ENCODE measurements at places on chromosomes 4 and X. TPM values are rescaled to one million over a fixed set of nuclear protein-coding genes. Genes with fewer than 3 reads are reported as not detected.
A peak's percentile ranks its signal among the peaks of the same experiment; 100 is the strongest.

- H3K27me3 ChIP-seq = peaks cover 2% of the 10 kb centered on the region
- no peak overlapping the region for H3K4me3 ChIP-seq
- H3K4me1 ChIP-seq = peaks cover 5% of the 10 kb centered on the region
- H3K36me3 ChIP-seq = no peaks in the 10 kb centered on the region
- no peak overlapping the region for H3K27ac ChIP-seq
These were observed 95.5 kb upstream of the KLHL13 start for GRCh38 chrX:118211891-118212816.

DNA sequence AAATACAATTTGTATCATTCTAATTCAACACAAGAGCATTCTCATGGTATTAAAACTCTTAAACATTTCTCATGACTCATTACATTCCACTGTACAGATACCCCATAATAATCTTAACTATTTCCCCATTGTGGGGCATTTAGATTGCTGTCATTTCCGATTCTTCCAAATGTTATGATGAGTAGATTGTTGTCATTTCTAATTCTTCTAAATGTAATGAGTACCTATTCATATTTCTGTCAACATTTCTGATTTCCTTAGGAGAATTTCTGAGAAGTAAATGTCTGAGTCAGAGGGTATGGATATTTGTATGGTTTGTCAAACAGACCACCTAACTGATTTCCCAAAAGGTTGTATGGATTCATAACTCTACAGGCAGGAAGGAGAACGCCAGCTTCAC, 8.3 kb downstream of the S100G start:
- H3K36me3 ChIP-seq = peaks cover 11% of the 10 kb centered on the region
- no peak overlapping the region for H3K4me3 ChIP-seq
- peaks cover 2% of the 10 kb centered on the region for H3K27me3 ChIP-seq
- no peak for DNase-seq

DNA sequence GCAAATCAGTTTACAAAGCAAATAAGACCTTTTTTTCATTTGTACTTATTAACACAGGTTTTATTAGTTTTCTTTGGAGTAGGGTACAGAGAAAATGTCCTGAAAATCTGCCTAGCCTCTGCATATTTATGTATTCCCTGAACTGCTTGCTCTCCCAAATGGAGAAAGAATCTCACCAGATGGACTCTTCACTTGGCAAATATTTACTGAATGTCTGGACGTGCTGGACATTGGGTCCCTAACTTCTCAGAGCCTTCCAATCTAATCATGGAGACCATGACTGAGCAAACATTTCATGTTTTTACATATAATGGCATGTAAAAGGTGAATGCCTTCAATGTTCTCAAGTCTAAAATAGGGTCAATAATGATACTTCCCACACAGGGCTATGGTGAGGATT, 126.0 kb downstream of the CHRDL1 start:
- no peak overlapping the region for H3K27ac ChIP-seq
- H3K4me1 ChIP-seq = peaks cover 3% of the 10 kb centered on the region
- no peaks in the 10 kb centered on the region for H3K27me3 ChIP-seq

DNA sequence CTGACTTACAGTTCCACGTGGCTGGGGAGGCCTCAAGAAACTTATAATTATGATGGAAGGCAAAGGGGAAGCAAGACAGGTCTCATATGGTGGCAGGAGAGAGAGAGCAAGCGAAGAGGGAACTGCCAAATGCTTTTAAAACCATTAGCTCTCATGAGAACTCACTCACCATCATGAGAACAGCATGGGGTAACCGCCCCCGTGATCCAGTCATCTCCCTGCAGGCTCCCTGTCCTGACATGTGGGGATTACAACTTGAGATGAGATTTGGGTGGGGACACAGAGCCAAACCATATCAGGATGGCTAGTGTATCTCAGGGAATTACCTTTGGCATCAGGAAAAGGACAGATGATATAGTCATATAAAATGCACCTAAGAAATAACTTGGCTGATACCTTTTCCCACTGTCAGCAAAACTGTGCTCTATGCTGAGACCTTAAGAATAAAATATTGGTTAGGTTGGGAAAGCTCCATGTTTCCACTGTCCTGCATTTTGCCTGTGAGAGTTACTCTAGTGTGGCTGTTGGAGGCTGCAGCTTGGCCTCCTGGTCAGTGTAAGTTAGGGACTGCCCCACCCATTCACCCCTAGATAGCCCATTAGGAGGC, 110.3 kb downstream of the UCHL1 start:
- H3K27ac ChIP-seq = no peak overlapping the region
- peaks cover 63% of the 10 kb centered on the region for H3K4me1 ChIP-seq
- H3K4me3 ChIP-seq = no peak overlapping the region
- H3K36me3 ChIP-seq = peaks cover 34% of the 10 kb centered on the region

The WNK3 gene
- 12.5 TPM for total RNA-seq

GRCh38 chr4:23382879-23383278, 507.0 kb downstream of the PPARGC1A start:
- H3K27ac ChIP-seq = no peak overlapping the region
- no peak overlapping the region for H3K4me3 ChIP-seq
- no peaks in the 10 kb centered on the region for H3K27me3 ChIP-seq
- no peaks in the 10 kb centered on the region for H3K4me1 ChIP-seq
- no peak for DNase-seq

The CXCL3 gene
- total RNA-seq = 2.7 TPM

GRCh38 chr4:65943076-65943475, 272.8 kb upstream of the EPHA5 start:
- H3K27me3 ChIP-seq = no peaks in the 10 kb centered on the region
- no peak overlapping the region for H3K4me3 ChIP-seq
- H3K27ac ChIP-seq = no peak overlapping the region
- DNase-seq = peak; percentile 16
- no peaks in the 10 kb centered on the region for H3K4me1 ChIP-seq

GRCh38 chrX:95903975-95904374, 780.7 kb upstream of the DIAPH2 start:
- no peak overlapping the region for H3K4me3 ChIP-seq
- DNase-seq = no peak
- no peaks in the 10 kb centered on the region for H3K36me3 ChIP-seq

DNA sequence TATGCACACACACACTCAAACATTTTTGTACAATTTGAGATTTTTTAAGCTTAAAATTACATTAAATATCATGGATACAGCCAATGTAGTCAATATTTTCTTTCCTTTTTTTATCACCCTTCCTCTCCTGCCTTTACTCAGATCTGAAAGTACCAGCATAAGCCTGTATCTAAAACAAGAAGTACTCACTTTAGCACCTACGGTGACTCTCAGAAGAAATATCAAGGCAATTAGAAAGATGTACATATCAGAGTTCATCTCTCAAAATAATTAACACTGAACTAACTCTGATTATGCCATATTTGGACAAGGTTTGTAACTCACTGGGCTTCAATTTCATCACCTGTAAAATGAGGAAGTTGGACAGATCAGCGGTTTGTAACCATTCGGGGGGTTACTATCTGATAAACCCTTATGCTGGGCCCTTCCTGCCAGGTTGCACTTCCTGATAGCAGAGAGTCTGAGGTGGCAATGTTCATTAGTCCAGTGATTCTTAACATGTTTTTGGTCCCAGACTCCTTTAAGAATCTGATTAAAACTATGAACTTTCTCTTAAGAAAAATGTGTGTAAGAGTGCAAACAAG, 5.7 kb upstream of the GPR174 start:
- no peaks in the 10 kb centered on the region for H3K27me3 ChIP-seq
- no peaks in the 10 kb centered on the region for H3K4me1 ChIP-seq
- no peaks in the 10 kb centered on the region for H3K36me3 ChIP-seq
- H3K4me3 ChIP-seq = no peak overlapping the region
- DNase-seq = no peak

DNA sequence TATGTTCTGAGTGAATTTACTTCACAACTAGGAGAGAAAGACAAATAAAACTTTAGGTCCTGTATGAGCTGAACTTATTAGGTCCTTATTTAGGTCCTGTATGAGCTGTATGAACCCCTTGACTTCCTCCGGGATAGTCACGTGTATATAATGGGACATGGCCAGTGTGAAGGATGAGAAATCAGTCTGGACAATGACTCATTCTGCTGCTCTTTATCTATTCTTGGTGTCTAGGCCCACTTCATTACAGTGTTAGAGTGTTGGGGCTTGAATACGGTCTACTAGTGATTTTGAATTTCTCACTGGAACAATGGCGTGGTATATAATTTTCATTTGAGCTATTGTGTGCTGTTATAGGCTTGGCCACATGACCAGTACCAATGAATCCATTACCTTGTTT, 21.9 kb downstream of the STK26 start:
- H3K36me3 ChIP-seq = no peaks in the 10 kb centered on the region
- H3K4me1 ChIP-seq = peaks cover 18% of the 10 kb centered on the region
- no peak for DNase-seq
- H3K27ac ChIP-seq = peak overlapping the region; percentile 57

GRCh38 chr4:17490575-17491059, 21.3 kb downstream of the QDPR start:
- no peak for DNase-seq
- no peaks in the 10 kb centered on the region for H3K27me3 ChIP-seq
- peaks cover 14% of the 10 kb centered on the region for H3K36me3 ChIP-seq
- H3K4me3 ChIP-seq = no peak overlapping the region

GRCh38 chr4:105208561-105208960, 61.9 kb downstream of the TET2 start:
- no peak for DNase-seq
- H3K4me3 ChIP-seq = no peak overlapping the region
- no peaks in the 10 kb centered on the region for H3K36me3 ChIP-seq
- H3K4me1 ChIP-seq = no peaks in the 10 kb centered on the region
- no peaks in the 10 kb centered on the region for H3K27me3 ChIP-seq

DNA sequence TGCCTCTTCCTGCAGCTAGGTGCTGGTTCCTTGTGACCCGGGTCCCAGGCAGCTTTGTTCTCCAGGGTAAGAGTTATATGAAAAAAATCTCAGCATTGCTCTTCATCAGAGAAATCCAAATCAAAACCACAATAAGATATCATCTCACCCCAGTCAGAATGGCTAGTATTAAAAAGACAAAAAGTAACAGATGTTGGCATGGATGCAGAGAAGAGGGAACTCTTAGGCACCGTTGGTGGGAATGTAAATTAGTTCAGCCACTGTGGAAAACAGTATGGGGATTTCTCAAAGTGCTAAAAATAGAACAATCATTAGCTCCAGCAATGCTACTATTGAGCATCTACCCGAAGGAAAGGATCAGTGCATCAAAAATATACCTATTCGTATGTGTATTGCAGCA, 61.5 kb downstream of the SORCS2 start:
- peaks cover 9% of the 10 kb centered on the region for H3K27me3 ChIP-seq
- no peaks in the 10 kb centered on the region for H3K4me1 ChIP-seq
- no peak overlapping the region for H3K4me3 ChIP-seq
- H3K36me3 ChIP-seq = peaks cover 3% of the 10 kb centered on the region
- DNase-seq = no peak

Data from endothelial cell (in vitro differentiated cells).